Body of pancreas (tissue), 4 donors: ENCODE measurements at places on chromosomes 5 and 9.

DNA sequence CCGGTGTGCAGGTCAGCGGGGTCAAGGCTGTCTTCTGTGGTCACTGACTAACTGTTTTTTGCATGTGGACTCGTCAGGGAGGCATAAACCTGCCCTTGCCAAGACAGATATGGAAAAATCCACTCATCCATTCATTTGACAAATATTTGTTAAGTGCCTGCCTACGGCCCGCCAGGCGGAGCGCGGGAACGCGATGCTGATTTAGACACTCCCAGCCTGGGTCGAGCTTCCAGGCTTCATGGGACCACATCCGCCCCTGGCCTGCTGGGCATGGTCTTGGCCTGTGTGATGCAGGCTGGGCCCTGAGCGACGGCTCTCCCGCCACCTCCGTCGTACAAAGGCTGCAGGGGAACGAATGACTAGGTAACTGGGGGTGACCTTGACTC is 18.1 kb downstream of the MYMK start:
- peak; percentile 58 for DNase-seq
- no peak overlapping the region for H3K4me3 ChIP-seq
- H3K36me3 ChIP-seq: no peaks in the 10 kb centered on the region
- peaks cover 30% of the 10 kb centered on the region for H3K4me1 ChIP-seq

GRCh38 chr5:180555168-180555921 is 36.0 kb downstream of the SCGB3A1 start:
- no peaks in the 10 kb centered on the region for H3K36me3 ChIP-seq
- no peak overlapping the region for H3K4me3 ChIP-seq
- DNase-seq: no peak
- H3K4me1 ChIP-seq: peaks cover 6% of the 10 kb centered on the region

GRCh38 chr9:96215841-96216240 is 86.1 kb downstream of the HSD17B3 start:
- no peaks in the 10 kb centered on the region for H3K36me3 ChIP-seq
- peaks cover 27% of the 10 kb centered on the region for H3K4me1 ChIP-seq
- no peak for DNase-seq
- H3K27me3 ChIP-seq: no peaks in the 10 kb centered on the region
- no peak overlapping the region for H3K27ac ChIP-seq

GRCh38 chr5:149397530-149397929 is 18.4 kb upstream of the IL17B start:
- no peaks in the 10 kb centered on the region for H3K36me3 ChIP-seq
- no peaks in the 10 kb centered on the region for H3K27me3 ChIP-seq
- no peak overlapping the region for H3K4me3 ChIP-seq

- H3K4me1 ChIP-seq: no peaks in the 10 kb centered on the region
- H3K27ac ChIP-seq: no peak overlapping the region
- H3K36me3 ChIP-seq: no peaks in the 10 kb centered on the region
- H3K4me3 ChIP-seq: no peak overlapping the region
- no peak for DNase-seq
Observed at GRCh38 chr5:103938146-103938695, 375.6 kb upstream of the NUDT12 start.

- no peaks in the 10 kb centered on the region for H3K36me3 ChIP-seq
- no peak overlapping the region for H3K4me3 ChIP-seq
- no peaks in the 10 kb centered on the region for H3K4me1 ChIP-seq
- H3K27me3 ChIP-seq: no peaks in the 10 kb centered on the region
- DNase-seq: no peak
Observed at GRCh38 chr5:89384391-89384790, 501.4 kb upstream of the MEF2C start.

GRCh38 chr9:6714176-6714575 is 43.6 kb upstream of the KDM4C start:
- DNase-seq: no peak
- no peak overlapping the region for H3K27ac ChIP-seq
- no peaks in the 10 kb centered on the region for H3K36me3 ChIP-seq
- no peaks in the 10 kb centered on the region for H3K27me3 ChIP-seq
- H3K4me1 ChIP-seq: peaks cover 19% of the 10 kb centered on the region

DNA sequence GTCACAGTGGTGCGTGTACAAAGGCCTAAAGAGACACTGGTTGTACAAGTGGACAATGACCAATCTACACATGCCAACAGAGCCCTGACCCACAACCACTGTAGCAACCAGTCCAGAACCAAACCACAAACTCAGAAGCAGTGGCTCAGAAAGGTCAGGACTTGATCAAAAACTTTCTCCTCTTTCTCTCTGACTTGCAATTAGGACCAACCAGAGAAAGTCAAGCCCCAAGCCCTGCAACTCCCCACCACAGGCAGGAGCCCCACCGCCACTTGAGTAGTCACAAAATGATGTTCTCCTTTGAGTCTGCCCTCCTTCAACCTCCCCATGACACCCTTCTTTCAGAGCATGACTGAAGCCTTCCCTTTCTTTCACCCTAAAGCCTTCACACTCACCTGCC is 291.8 kb downstream of the CDH10 start:
- H3K4me1 ChIP-seq: no peaks in the 10 kb centered on the region
- H3K4me3 ChIP-seq: no peak overlapping the region
- no peak overlapping the region for H3K27ac ChIP-seq
- no peaks in the 10 kb centered on the region for H3K36me3 ChIP-seq

- no peak for DNase-seq
- no peaks in the 10 kb centered on the region for H3K4me1 ChIP-seq
- no peaks in the 10 kb centered on the region for H3K36me3 ChIP-seq
- H3K27ac ChIP-seq: no peak overlapping the region
- no peak overlapping the region for H3K4me3 ChIP-seq
Observed at GRCh38 chr9:85515021-85515420, 226.7 kb downstream of the AGTPBP1 start.

GRCh38 chr9:90808890-90809685 is 7.5 kb downstream of the SYK start:
- DNase-seq: no peak
- H3K4me1 ChIP-seq: peaks cover 11% of the 10 kb centered on the region
- H3K27me3 ChIP-seq: no peaks in the 10 kb centered on the region
- no peaks in the 10 kb centered on the region for H3K36me3 ChIP-seq
- no peak overlapping the region for H3K27ac ChIP-seq

DNA sequence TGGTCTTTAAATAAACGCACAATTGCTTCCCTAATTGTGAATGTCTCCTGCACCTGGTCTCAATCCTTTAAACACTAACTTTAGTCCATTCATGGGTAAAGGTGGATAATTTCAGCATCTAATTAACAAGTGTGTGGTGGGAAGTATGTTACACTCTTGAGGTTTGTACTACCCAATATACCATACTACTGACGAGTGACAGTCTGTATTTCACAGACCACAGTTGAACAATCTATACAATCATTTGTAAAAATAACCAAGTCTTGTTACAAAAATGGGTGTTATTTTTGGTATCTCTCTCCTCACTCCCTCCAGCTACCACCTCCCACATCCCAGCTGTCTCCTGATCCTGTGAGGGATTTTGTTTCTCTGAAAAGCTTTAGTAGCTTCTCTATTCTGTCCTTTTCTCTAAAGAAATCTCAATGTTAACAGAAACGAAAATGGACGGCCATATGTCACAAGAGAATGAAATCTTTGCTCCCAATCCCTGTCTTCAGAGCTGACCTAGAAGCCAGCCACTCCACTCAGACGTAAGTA is 62.3 kb upstream of the ZNF366 start:
- H3K27ac ChIP-seq: no peak overlapping the region
- no peak overlapping the region for H3K4me3 ChIP-seq
- no peaks in the 10 kb centered on the region for H3K4me1 ChIP-seq

- H3K36me3 ChIP-seq: no peaks in the 10 kb centered on the region
- no peaks in the 10 kb centered on the region for H3K27me3 ChIP-seq
- H3K4me1 ChIP-seq: peaks cover 21% of the 10 kb centered on the region
- DNase-seq: peak; percentile 21
- no peak overlapping the region for H3K4me3 ChIP-seq
Observed at GRCh38 chr5:41151564-41151963, 61.8 kb downstream of the C6 start.

GRCh38 chr9:89563571-89564345 is 41.1 kb upstream of the GADD45G start:
- peaks cover 23% of the 10 kb centered on the region for H3K4me1 ChIP-seq
- H3K27ac ChIP-seq: no peak overlapping the region
- H3K4me3 ChIP-seq: no peak overlapping the region
- H3K36me3 ChIP-seq: no peaks in the 10 kb centered on the region
- DNase-seq: no peak
